ENCODE measurements at places on chromosomes 1 and 21.

DNA sequence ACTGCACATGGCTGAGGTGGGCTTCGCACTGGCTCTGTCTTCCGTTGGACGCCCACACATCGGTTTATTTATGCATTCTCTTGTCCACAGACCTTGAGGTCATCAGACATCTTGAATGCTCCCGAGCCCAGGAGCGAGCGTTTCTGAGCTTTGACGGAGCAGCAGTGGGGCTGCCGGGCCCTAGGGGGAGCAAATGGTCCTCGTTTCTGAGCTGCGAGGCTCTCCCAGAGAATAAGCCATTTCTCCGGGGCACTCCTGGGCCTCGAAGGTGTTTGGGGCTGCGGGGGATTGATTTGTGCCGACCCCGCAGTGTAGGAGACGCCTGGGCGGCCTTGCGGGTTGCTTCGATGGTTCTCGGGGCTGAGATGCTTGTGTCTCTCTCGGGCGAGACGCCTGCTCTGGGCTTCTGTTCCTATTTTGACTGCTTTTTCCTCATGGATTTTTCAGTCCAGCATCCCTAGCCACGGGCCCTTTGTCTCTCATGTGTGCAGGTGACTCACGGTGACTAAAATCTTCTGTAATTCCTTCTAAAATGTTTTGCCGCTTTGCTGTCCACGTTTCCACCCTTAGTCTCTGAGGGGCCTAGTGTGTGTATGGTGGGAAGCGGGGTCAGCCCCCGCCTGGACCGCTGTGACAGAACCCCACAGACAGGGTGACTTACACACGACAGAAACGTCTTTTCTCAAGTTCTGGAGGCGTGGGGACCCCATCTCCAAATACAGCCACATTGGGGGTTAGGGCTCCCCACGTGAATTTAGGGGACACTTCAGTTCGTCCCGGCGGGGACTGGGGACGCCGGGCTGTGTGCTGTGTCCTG, 62.1 kb downstream of the FAAP20 start:
- DNase-seq = peak; percentile 70

DNA sequence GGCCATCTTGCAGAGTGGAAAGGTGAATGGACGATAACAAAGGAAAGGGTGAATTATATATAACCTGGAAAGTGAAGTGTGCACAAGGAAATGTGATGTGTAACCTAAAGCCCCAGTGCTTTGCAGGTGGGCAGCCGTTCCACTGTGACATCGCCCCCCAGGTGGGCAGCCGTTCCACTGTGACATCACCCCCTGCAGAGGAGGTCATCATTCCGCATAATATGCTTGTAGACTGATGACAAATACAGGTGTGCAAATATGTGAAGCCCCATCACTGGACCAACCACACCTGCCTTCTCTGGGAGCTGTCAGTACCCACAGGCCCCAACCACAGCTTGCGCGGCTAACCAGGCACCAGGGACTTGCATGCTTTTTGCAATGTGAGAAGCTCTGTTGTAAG, 4.7 kb upstream of the ZNF496 start:
- DNase-seq = no peak

DNA sequence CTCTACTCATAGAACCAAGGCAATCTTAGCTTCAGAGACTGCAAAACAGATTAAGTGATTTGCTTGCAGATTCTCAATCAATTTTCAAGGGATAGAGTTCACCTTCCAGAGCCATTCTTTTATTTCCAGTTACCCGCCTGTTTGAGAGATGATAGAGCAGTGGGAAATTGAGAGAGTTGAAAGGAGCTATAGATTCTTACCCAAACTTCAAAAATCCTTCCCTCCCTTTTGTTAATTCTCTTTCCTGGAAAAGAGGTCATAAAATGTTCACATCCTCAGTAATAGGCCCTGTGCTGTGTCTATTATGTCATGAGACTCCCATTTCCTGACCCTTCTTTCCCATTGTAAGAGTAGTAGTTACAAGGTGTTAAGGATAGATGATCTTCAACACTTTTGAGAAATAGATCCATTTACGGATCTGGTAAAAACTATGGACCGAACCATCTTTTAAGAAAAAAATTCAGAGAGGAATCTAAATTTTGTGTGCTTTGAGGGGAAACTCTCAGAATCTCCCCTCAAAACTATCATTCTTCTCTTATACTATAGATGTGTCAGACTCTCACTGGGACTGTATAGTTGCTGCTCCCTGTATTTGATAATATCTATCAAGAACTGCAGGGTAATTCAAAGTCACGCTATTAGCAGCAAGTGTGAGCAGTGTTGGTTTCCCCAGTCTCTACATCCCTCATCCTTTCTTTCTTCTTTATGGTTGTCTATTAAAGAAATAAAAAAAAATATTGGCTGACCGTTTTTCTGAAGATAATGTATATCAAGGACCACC, 8.0 kb downstream of the RGS4 start:
- DNase-seq = no peak

DNA sequence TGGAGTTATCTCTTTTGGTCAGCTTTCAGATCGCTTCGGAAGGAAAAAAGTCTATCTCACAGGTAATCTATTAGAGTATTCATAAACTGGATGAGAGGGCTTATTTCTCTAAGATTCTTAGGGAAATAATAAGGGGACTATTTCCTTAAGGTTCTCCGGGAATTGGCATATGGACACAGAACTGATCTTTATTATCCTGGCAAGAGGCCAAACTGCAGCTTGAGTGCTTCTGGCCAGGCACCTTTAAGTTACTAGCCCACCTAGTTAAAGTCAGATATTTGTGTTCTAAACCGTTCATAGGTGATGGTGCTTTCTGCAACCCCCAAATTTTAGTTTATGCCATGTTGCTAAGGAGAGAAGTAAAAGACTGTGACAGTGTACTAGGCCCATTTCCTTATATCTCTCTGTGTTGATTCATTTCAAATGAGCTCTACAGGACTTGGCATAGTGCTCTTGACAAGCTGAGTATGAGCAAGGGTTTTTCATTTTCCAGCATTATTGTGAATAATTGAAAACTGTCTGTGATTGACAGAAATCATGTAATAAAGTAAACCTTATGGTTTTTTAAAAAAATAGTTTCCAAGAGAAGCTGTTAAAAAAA, 43.4 kb downstream of the SLC22A15 start:
- DNase-seq = no peak

All from fibroblast of upper back skin (primary cell).